Activated T-helper 17 cell treated with anti-CD3 and anti-CD28 coated beads, Interleukin-2, amount 50 U/mL, for 72 hours (primary cell): ENCODE measurements at places on chromosomes 5 and 9.

GRCh38 chr9:96686638-96687335 is 31.7 kb upstream of the PRXL2C start:
- ATAC-seq, result peak; percentile 98

- ATAC-seq, result no peak
Observed at GRCh38 chr5:79753877-79754645, 64.4 kb downstream of the CMYA5 start.

GRCh38 chr5:128432913-128433440 is 105.1 kb downstream of the FBN2 start:
- ATAC-seq, result no peak

- no peak for ATAC-seq
Observed at GRCh38 chr9:89829346-89829745, 224.5 kb downstream of the GADD45G start.

DNA sequence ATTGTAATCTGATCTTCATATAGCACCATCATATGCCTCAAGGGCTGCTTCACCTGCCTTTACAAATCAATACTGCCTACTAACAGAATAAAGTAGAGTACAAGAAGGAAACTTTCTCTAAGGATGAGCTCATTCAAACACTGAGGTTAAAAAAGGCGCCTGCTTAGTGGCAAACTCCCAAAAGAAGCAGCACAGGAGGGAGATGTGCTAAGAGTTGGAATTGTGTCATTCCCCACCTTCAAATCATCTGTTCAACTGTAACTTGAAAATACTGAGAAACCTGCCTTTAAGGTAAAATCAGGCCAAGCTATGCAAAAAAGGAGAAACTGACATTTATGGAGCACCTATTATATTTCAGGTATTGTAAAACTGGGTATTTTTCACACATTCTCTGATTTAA is 560.6 kb downstream of the PTPRD start:
- ATAC-seq, result no peak

DNA sequence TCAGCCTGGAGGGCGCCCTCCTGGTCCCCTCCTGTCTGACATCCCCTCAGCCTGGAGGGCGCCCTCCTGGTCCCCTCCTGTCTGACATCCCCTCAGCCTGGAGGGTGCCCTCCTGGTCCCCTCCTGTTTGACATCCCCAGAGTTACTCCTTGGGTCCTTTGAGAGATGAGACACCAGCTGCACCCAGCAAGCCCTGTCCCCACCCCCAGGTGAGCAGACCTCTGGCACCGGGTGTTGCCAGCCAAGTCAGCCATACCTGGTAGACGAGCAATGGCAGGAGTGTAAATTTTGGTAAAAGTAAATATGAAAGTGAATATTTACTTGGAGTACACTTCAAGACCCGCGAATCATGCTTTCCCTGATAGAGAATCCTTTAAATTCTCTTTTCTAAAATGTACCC is 25.4 kb downstream of the EXOC3 start:
- no peak for ATAC-seq

DNA sequence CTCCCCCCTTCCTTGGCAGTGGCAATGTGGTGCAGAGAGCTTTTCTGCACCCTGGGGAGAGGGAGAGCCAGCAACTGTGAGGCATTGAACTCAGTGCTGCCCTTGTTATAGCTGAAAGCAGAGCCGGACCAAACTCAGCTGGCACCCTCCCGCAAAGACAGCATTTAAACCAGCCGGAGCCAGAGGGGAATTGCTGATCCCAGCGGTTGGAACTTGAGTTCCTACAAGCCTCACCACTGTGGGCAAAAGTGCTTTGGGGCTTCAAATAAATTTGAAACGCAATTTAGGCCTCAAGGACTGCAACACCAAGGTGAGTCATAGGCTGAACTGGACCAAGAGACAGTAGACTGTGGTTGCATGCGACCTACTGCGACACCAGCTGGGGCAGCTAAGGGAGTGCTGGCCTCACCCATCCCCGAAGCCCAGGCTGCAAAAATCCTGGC is 207.6 kb upstream of the CDKN2B start:
- no peak for ATAC-seq

DNA sequence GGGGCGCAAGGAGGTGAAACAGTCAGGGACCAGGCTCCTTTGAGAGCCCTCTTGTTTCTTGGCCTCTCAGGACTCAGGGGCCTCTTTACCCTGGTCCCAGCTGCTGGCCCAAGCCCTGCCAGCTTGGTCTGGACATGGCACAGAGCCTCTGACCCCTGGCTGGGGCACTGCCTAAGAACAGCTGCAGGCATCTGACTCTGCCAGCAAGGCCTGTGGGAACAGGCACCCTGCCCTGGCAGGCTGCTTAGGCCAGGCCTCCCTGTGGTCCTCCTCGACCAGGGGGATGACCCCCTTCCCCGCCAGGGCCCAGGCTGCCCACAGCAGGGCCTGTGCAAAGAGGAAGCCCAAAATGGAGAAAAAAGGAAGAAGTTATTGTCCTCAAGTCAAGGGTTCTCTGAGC is 25.5 kb downstream of the OLFML2A start:
- no peak for ATAC-seq

GRCh38 chr9:136439481-136440408 is at the start of gene INPP5E:
INPP5E (minus strand) TSS chr9:136439845; CDS start chr9:136439419, 426 bp downstream.
- ATAC-seq, result peak; percentile 84

DNA sequence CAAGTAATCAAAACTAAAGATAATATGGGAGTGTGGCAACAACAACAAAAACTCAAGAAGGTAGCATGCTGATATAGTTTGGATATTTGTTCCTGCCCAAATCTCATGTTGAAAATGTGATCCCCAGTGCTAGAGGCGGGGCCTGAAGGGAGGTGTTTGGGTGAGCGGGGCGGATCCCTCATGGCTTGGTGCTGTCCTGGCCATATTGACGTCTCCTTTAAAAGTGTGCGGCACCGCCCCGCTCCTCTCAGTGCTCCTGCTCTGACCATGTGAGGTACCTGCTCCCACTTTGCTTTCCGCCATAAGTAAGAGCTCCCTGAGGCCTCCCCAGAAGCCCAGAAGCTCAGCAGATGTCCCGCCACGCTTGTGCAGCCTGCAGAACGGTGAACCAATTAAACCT is 25.6 kb downstream of the MED27 start:
- no peak for ATAC-seq

DNA sequence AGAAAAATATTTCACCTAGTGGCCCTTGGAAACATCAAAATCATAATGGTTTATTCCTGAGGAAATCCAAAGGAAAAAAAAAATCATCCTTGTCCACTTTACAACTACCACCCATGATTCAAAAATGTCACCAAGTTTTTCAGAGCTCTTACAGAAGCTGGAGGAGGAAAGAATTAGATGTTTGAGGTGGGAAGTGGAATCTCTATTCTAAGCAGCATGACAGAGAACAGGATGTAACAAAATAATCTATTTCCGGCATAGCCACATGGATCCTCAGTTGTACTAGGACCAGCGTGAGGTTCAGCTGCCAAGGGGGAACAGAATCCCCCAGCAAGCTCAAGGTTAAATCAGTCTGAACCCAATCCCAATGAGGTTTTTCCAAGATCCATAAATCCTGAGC is 40.2 kb downstream of the FBXW11 start:
- ATAC-seq, result peak; percentile 49

DNA sequence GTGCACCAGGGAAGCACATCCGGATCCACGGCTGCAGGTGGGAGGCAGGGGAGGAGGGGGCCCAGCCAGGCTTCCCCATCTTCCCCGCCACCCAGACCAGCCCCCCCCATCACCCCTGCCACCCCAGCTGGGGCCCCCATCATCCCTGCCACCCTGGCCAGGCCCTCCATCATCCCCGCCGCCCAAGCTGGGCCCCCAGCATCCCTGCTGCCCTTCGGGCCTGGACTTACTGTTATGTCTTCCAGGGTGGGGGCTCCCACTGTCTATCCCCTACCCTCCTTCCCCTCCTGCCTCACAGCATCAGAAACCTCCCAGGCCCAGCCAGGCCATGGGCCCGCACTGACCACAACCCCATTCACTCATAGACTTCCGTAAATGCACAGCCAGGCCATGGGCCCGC is 27.5 kb downstream of the SLC6A18 start:
- ATAC-seq, result no peak

DNA sequence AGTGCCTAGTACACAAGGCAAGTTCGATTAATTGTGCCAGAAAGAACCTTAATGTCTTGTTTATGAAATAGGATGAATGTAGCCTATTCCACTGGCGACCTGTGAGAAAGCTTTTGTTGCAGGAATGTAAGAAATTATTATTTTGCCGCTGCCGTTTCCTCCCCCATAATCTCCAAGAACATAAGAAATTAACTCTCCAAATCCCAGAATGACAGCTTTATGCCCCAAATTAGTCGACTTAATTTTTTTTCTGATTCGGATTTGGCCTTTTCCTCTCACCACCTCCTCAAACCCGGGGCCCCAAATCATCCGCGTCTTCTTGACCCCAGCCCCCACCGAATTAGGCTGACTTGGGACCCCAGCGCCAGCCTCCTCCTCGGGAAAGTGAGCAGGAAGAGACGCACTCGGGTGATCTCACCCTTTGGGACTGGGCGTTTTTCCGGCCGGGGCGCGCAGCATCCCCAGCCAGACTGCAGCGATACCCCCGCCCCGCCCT is 682 bp upstream of the SPTAN1 start:
- no peak for ATAC-seq

DNA sequence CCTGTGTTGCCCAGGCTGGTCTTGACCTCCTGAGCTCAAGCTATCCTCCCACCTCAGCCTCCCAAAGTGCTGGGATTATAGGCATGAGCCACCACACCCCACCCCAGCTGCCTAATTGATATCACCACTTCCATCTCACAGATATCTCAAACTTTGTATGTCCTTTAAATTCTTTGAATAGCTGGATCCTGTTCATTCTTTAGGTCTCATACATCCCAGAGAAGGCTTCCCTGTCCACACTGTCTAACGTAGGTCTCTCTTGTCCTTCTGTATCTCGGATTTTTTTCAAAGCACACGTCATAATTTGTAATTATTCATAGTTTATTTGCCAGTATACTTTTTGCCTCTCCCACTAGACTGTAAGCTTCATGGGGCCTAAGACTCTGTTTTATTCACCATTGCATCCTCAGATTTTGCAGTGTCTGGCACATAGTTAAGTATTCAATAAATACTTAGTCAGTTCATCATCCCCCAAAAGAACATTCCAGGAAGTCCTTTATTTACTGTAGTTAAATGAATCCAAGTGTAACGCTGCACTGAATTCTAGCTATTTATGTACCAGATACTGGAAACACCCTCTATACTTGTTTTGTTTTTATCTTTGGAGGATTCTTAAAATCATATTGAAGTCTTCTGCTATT is 10.5 kb downstream of the ARSK start:
- ATAC-seq, result no peak

DNA sequence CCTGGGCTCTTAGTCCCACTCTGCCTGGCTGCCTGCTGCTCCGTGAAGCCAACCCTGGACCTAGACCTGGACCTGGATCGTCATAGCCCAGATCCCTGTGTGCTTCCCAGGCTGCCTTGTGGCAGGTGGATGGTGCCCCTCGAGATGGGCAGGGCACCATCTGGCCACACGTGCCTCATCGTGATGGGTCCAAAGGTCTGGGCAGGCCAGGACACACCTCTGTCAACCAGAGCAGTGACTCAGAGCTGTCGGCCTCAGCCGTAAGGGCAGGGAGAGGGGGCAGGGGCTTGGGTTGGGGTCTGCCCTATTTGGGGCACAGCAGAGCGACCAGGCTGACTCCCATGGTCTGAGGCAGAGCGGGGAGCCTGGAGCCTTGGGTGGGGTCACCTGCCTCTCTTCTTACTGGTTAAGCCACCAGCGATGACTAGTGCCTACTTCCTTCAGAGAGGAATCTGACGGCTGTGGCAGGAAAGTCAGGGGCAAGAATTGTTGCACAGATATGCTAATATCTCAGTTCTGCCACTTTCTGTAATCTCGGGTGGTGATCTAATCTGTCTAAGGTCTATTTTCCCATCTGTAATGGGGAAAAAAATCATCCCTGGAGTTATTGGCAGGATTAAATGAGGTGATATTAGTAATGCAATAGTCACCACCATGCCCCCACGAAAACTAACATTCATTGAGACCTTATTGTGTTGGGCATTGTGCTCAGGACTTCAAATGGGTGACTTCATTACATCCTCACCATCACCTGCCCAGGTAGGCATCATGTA is 3.2 kb upstream of the CDHR2 start:
- no peak for ATAC-seq

- ATAC-seq, result no peak
Observed at GRCh38 chr5:145960848-145961600, 24.6 kb downstream of the SH3RF2 start.

GRCh38 chr9:91896513-91897121 is 53.4 kb downstream of the ROR2 start:
- ATAC-seq, result no peak

DNA sequence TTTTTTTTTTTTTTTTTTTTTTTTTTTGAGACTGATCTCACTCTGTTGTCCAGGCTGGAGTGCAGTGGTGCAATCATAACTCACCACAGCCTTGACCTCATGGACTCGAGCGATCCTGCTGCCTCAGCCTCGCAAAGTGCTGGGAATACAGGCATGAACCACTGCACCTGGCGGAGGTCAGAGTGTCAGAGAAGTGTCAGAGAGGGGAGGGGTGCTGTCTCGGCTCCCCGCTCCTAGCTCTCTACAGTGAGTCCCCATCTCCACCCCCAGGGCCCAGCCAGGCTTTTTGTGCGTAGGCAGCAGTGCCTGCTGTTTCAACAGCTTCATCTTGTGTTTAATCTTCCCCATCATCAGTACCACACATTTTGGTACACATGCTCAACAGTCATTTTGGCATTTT is 38.3 kb downstream of the SAR1B start:
- ATAC-seq, result no peak

DNA sequence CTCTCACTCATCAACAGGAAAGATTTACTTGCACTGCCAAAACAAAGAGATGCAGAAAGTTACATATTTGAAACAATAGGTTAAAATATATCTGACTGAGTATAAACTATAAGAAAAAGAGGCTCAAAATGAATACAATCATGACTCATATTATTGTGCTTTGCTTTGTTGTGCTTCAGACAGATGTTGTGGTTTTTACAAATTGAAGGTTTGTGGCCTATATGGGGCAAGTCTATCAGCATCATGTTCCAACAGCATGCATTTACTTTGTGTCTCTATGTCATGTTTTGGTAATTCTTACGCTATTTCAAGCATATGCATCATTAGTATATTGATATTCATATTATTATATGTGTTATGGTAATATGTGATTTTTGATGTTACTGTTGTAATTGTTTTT is 330.0 kb downstream of the PRR16 start:
- ATAC-seq, result no peak

- peak; percentile 67 for ATAC-seq
Observed at GRCh38 chr5:157106630-157107461, 2.0 kb downstream of the HAVCR2 start.

- ATAC-seq, result no peak
Observed at GRCh38 chr9:111712369-111712768, 51.0 kb downstream of the GNG10 start.

GRCh38 chr5:73317523-73317922 is 131.1 kb downstream of the FOXD1 start:
- no peak for ATAC-seq

- no peak for ATAC-seq
Observed at GRCh38 chr5:80756292-80756691, 101.5 kb upstream of the DHFR start.

DNA sequence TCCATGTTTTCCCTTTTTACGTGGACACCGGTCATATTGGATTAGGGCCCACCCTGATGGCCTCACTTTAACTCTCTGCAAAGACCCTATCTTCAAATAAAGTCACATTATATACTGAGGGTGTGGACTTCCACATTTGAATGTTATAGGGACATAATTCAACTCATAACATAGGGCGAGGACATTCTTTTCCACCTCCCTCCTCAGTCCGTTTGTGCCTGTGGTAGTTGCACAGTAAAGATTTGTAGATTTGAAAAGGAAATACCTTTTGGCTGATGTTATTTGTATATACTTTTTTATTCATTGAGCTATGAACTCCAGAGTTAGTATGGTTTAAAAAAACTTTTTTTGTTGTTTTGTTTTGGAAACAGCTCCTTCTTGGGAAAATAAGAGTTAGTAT is 51.0 kb upstream of the DHFR start:
- no peak for ATAC-seq

- no peak for ATAC-seq
Observed at GRCh38 chr5:43314724-43315123, 1.5 kb upstream of the HMGCS1 start.
